Activated CD4-positive, alpha-beta T cell treated with anti-CD3 and anti-CD28 coated beads, Interleukin-2, amount 10 ng/mL, durations not matched to agents 7 days and 5 days (primary cell): ENCODE measurements at places on chromosomes 6 and 20. TPM values are rescaled to one million over a fixed set of nuclear protein-coding genes. Genes with fewer than 3 reads are reported as not detected.

Gene FAM83C
- total RNA-seq = not detected

DNA sequence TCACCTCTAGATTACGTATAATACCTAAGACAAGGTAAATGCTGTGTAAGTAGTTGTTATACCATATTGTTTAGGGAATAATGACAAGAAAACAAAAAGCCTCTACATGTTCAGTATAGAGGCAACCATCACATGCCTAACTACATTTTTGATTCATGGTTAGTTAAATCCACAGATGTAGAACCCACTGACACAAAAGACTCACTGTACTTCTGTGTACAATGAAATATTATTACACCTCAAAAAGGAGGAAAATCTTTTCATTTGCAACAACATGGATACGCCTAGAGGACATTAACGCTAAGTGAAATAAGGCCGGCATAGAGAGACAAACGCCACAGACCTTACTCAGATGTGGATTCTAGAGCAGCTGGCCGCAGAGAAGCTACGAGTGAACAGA, 50.5 kb downstream of the NINL start:
- H3K36me3 ChIP-seq = no peaks in the 10 kb centered on the region
- DNase-seq = no peak
- H3K27ac ChIP-seq = no peak overlapping the region
- no peak overlapping the region for H3K4me3 ChIP-seq
- no peaks in the 10 kb centered on the region for H3K4me1 ChIP-seq

DNA sequence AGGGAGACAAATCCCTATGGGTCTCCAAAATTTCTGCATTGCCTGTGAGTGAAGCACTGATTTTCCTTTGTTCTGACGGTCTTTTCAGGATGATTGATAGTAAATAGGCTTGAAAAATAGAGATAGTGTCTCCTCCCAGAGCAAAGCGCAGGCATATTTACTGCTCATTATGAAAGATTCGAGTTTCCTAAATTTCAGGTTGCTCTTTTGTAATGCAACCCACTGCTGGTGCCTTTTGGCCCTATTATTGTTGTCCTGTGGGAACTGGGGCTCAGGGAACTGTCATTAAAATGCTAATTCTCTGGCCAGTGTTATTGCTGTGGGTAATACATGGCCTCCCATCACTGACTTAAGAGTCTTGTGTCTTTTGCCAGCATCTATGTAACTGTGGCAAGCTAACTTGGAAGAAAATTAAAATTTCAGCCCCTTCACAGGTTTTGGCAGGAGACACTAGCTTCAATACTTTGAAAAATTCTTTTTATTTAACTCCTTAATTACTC, 754.1 kb upstream of the MAP3K7 start:
- H3K4me1 ChIP-seq = no peaks in the 10 kb centered on the region
- no peaks in the 10 kb centered on the region for H3K36me3 ChIP-seq
- no peak overlapping the region for H3K4me3 ChIP-seq
- H3K27me3 ChIP-seq = no peaks in the 10 kb centered on the region

GRCh38 chr6:14026831-14027539, 90.6 kb upstream of the CD83 start:
- no peak overlapping the region for H3K4me3 ChIP-seq
- H3K4me1 ChIP-seq = peaks cover 2% of the 10 kb centered on the region
- H3K27me3 ChIP-seq = peaks cover 12% of the 10 kb centered on the region
- no peak overlapping the region for H3K27ac ChIP-seq
- DNase-seq = no peak
- H3K36me3 ChIP-seq = no peaks in the 10 kb centered on the region

GRCh38 chr6:105509506-105510331, 106.8 kb upstream of the PREP start:
- no peak overlapping the region for H3K4me3 ChIP-seq
- H3K4me1 ChIP-seq = peaks cover 2% of the 10 kb centered on the region
- no peak overlapping the region for H3K27ac ChIP-seq
- no peak for DNase-seq
- H3K36me3 ChIP-seq = no peaks in the 10 kb centered on the region
- peaks cover 25% of the 10 kb centered on the region for H3K27me3 ChIP-seq

DNA sequence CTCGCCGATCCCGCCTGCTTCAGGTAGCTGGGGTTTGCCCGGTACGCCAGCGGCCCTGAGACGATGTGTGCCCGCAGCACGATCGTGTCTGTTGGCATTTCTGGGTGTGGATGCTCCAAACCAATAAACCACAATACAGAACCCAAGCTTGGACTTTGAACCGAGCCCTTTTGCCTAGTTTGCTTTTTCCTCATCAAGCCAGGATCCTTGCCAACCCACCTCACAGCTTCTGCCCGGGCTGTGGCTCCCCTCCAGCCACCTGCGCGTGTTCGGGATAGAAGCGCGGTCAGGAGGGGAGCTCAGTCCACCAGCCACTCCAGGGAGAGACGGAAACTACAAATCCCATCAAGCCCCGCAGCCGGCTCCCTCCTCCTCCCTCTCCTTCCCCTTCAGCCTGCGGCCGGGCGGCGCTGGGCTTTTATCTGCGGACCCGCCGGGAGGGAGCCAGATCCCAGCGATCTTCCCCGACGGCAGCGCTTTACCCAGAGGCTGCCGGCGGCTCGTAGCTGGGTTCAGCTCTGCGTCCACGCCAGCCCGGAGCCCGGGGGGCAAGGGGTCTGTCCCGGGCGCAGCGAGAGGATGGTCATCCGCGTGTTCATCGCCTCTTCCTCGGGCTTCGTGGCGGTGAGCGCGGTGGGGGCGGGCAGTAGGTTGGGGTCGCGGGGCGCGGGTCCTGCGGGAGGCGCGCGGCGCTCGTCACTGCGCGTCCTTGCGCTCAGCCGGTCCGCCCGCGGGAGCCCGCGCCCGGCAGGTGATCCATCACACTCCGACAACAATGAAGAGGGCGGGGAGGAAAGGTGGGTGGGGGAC, at the start of gene SH3BGRL2:
Gene SH3BGRL2, plus strand, starts transcription at position 447 of the 810 bp plus-strand sequence. Its CDS starts 133 bp downstream, at position 580.
- H3K36me3 ChIP-seq = no peaks in the 10 kb centered on the region
- peaks cover 9% of the 10 kb centered on the region for H3K4me1 ChIP-seq
- H3K4me3 ChIP-seq = peak within 1 kb of the TSS; percentile 75
- no peak within 1 kb of the TSS for H3K27ac ChIP-seq
- H3K27me3 ChIP-seq = peaks cover 63% of the 10 kb centered on the region

DNA sequence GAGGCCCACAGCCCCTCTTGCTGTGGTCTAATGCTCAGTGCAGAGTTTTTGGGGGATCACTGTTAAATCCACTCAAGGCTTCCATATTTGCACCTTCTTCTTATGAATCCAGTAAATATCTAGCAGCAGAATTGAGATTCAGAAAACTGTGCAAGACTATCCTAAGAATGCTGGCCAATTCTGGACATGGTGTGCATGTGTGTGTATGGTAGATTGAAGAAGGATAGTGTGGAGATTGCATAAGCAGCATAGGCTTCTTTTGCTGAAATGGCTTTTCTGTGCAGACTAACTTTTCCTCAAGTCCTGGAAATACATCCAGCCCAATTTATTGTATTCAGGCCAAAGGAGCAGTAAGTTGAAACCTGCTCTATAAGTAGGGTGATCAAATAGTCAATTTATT, 39.7 kb downstream of the FBXO9 start:
- H3K36me3 ChIP-seq = peaks cover 12% of the 10 kb centered on the region
- H3K4me3 ChIP-seq = no peak overlapping the region
- no peaks in the 10 kb centered on the region for H3K27me3 ChIP-seq
- no peak for DNase-seq
- peaks cover 6% of the 10 kb centered on the region for H3K4me1 ChIP-seq

DNA sequence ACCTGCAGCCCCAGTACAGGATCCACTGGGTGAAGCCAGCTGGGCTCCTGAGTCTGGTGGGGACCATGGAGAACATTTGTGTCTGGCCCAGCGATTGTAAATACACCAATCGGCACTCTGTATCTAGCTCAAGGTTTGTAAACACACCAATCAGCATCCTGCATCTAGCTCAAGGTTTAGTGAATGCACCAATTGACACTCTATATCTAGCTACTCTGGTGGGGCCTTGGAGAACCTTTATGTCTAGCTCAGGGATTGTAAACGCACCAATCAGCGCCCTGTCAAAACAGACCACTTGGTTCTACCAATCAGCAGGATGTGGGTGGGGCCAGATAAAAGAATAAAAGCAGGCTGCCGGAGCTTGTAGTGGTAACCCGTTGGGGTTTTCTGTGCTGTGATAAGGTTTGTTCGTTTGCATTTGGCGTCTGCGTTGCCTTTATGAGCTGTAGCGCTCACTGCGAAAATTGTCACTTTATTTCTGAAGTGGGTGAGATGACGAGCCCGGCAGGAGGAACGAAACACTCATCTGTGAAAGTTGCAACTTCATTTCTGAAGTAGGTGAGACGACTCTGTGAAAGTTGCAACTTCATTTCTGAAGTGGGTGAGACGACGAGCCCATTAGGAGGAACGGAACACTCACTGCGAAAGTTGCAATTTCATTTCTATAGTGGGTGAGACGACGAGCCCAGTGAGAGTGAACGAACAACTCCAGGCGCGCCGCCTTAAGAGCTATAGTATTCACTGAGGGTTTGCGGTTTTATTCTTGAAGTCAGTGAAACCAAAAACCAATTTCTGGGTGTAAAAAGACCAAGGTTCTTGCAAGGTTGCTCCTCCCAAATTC, 31.1 kb downstream of the SERPINB6 start:
- DNase-seq = peak; percentile 84
- H3K27ac ChIP-seq = peak overlapping the region; percentile 97
- H3K4me1 ChIP-seq = peaks cover 64% of the 10 kb centered on the region
- H3K4me3 ChIP-seq = peak overlapping the region; percentile 75
- H3K36me3 ChIP-seq = peaks cover 51% of the 10 kb centered on the region

- H3K36me3 ChIP-seq = no peaks in the 10 kb centered on the region
- no peak overlapping the region for H3K27ac ChIP-seq
- H3K27me3 ChIP-seq = peaks cover 4% of the 10 kb centered on the region
- no peaks in the 10 kb centered on the region for H3K4me1 ChIP-seq
Measured at GRCh38 chr20:21266191-21266536, 37.0 kb upstream of the XRN2 start.

GRCh38 chr20:63635431-63636141, 8.7 kb upstream of the GMEB2 start:
- no peaks in the 10 kb centered on the region for H3K27me3 ChIP-seq
- peaks cover 25% of the 10 kb centered on the region for H3K36me3 ChIP-seq
- H3K4me3 ChIP-seq = peak overlapping the region; percentile 62
- peak; percentile 87 for DNase-seq

- H3K4me1 ChIP-seq = peaks cover 37% of the 10 kb centered on the region
- no peak overlapping the region for H3K27ac ChIP-seq
- DNase-seq = no peak
- H3K27me3 ChIP-seq = peaks cover 72% of the 10 kb centered on the region
- peaks cover 7% of the 10 kb centered on the region for H3K36me3 ChIP-seq
Measured at GRCh38 chr20:21509079-21509596, 4.7 kb downstream of the NKX2-2 start.
